ENCODE measurements at places on chromosomes 4 and X.

- DNase-seq: no peak
These were observed 7.1 kb downstream of the RASL11B start for GRCh38 chr4:52869196-52869595.

DNA sequence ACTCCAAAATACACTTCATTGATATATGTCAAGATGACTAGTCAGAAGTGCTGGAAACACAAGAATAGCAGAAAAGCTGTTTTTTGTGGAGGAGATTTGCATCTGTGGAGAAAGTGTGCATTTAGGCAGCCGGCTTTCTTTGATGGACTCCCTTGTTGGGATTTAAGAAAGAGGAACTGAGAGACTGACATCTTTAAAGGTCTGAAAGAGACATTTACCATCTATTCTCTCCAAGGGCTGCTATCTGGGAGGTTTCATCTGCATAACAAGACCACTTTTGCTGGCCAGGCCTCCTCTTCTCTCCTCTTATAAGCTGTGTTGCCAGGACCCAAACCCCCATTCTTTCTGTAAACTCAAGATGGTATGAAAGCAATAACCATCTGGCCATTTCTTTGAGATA lies 1065.0 kb downstream of the NLGN4X start:
- no peak for DNase-seq

DNA sequence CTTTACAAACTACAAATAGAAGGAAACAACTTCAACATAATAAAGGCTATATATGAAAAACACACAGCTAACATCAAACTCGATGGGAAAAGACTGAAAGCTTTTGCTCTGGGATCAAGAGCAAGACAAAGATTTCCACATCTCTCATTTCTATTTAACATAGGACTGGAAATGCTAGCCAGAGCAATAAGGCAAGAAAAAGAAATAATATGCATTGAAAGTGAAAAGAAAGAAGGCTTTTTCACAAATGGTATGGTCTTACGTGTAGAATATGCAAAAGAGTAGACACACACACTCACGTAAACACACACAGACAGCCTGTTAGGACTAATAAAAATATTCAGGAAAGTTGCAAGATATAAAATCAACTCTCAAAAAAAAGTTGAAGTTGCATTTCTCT lies 660.5 kb upstream of the PCDH10 start:
- DNase-seq: no peak

GRCh38 chrX:18422325-18422724 lies 3.1 kb upstream of the CDKL5 start:
- no peak for DNase-seq

GRCh38 chr4:83255584-83255983 lies 29.0 kb downstream of the COQ2 start:
- no peak for DNase-seq

DNA sequence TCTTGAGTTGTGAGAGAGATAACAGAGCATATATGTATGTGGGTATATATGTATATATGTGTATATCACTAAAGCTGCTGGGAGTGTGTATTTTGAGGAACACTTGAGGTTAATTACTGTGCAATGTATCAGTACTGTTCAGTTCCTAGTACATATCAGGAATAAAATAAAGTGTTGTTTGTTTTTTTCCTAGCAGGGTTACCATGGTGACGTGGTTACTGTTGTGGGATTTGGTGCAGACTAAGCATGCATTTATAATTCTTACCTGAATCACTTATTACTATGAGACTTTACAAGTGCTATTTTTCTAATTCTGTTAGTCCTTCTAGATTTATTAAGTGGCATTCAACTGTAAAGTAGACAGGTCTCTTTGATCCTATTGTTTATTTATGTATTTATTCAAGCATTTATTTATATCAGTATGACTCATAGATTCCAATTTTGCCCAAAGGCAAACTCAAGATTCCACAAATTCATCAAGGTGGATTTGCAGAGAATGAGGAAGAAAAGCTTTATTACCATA lies 26.9 kb upstream of the BEX4 start:
- DNase-seq: peak; percentile 51

GRCh38 chr4:6474053-6474568 lies 1.7 kb upstream of the PPP2R2C start:
- no peak for DNase-seq

- no peak for DNase-seq
These were observed 32.2 kb upstream of the XPNPEP2 start for GRCh38 chrX:129706400-129707072.

DNA sequence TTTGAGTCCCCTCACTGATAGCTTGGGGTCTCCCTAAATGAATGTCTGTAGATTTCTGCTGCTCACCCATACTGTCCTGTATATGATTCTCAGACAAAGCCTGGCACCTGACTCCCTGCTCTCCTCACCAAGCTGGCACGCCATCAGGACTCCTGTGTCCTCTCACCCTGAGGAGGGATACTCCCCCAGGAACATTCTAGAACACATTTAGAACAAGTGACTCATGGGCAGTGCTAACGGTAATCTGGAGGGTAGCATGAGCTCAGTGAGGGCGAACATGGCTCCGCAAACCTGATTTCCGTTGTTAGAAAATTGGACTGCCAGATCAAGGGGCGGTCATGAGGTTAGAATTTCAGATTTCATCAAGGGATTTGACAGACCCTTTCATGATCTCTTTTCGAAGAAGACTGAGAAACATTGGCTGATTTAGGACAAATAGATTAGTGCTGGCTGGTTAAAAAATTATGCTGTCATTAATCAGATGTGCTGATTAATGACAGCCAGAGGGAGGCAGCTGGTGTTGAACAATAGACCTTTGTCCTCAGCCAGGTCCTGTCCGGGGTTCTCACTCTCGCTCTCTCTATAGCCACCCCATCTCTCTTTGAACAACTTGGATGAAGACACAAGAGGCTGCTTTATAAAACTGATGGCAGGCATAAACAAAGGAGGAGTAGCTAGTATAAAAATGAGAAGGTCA lies 244.3 kb downstream of the PTTG2 start:
- no peak for DNase-seq

GRCh38 chr4:76250962-76251361 lies 559 bp upstream of the FAM47E start:
- DNase-seq: no peak

DNA sequence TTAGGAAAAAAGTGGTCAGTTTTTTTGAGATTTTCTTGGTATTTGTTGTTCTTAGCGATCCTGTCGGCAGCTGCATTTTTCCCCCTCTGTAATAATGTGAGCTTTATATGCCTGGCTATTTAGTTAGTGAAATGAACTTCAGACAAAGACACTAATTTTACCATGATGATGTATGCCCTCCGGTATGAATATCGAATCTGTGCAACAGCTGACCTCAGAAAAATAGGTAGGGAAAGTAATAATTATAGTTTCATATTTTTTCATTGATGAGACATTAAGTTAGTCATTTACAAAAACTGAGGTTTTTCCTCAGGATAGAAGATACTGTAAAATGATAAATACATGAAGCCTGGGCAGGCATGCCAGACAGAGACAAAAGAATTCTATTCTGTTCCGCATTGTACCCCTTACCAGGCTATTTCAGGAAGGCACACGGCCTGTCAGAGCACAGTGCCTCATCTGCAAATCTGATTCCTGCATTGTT lies 155.8 kb downstream of the SHROOM3 start:
- no peak for DNase-seq

DNA sequence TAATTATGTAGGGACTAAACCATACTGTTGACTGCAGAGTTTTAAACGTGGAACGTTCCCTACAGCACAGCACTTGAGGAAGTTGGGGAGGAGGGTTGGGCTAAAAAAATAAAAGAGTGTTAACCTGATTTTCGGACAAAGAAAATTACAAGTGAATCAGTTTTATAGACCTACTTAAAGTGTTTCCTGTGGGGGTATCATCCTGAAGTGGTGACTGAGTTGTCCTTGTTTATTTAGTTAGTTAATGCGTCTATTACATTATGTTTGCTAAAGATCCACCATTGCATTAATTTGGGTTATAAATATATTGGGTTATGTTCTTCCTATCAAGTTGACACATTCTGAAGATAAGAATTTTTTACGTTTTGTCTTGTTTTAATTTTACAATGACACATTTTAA lies 14.7 kb downstream of the UNC5C start:
- DNase-seq: no peak

- DNase-seq: no peak
These were observed 195.4 kb upstream of the PGRMC2 start for GRCh38 chr4:128483041-128483440.

- no peak for DNase-seq
These were observed 29.9 kb upstream of the SOWAHD start for GRCh38 chrX:119728487-119728886.

DNA sequence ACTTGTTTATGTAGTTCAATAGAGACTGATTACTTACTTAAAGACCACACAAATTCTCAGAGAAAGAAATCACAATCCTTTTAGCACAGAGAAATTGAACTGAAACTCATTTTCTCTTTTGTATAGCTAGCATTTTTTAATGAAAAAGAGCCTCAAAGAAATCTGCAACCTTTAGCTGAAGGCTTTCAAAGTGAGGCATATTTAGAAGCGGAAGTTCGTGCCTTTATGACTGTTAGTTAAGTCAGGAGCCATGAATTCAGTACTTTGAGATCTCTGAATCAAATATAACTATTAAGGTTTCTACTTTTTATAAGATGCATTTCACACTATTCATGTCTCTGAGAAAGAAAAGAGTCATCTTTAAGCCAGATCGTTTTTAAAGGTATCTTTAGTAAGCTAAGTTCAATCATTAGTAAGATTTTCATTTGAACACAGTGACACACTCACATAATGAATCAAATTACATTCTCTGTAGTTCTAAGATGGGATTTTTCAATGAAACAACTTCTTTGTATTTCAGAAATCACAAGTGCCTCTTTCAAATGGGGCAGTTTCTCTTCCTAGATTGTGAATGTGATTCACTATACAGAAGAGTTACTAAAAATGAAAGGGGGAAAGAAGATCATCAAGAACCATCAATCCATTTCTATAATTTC lies 61.4 kb downstream of the SMARCA1 start:
- DNase-seq: no peak

DNA sequence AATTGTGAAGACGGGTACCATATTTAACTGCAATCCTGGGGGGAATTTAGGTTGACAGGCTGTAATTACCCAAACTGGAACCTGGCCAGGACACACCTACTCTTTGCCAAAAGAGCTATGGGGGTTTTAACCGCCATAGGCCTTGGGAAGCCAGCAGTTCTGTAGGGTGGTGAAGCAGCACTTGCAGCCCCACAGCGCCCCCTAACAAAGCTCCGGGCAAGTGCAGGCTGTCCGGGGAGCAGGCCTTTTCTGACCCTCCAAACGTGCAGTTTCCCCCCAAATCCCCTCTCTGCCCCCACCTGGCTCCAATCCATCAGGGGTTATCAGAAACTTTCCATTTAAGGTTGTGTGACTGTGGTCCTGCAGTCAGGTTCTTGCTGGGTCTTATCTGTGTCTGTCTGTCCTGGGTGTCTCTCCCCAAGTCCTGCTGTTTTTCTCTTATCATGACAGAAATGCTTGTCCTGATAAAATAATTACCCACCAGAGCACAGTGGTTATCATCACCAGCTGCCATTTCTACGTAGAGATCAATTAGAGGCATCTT lies 350.9 kb downstream of the MID1IP1 start:
- DNase-seq: peak; percentile 5

DNA sequence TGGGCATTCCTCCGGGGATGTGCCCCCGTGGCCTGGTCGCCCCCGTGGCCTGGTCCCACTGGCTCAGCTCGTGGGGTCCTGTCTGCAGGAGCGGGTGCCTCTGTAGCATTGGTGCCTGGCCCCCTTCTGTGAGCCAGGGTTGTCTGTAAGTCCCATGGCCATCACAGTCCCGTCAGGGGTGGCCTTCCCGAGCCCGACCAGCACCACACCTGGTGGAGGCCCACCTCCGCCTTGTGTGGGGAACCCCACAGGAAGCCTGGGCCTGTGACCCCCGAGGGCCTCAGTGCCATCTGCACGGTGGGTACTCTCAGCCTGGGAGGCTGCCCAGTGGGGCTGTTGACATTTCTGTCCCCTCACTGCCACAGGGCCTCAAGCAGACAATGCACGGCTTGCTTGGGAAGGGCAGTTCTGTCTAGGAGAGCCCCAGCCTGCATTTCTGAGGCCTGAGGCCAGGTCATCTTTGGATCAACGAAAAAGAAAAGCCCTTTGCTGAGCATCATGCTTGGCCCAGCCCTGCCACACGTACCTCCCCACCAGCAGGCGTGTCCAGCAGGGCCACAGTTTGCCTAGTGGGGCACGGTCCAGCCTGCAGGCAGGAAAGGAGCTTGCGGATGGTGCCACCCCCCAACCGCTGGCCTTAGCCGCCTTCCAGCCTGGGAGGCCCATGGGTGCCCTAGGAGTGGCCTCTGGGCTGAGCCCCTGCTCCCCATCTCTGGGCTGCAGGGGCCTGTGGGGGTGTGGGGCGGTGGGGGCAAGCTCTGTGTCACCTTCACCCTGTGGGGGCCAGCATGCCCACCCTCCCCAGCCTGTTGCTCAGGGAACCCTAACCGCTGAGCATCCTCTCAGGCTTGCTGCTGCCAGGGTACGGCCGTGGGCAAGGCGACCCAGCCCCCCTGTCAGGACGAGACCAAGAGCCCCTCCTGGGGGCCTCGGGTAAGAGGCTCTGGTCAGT lies 23.2 kb downstream of the NKX1-1 start:
- DNase-seq: no peak

GRCh38 chr4:65671372-65671771 lies 1.1 kb upstream of the EPHA5 start:
- no peak for DNase-seq

GRCh38 chr4:174505892-174506291 lies 16.4 kb downstream of the HPGD start:
- DNase-seq: no peak

DNA sequence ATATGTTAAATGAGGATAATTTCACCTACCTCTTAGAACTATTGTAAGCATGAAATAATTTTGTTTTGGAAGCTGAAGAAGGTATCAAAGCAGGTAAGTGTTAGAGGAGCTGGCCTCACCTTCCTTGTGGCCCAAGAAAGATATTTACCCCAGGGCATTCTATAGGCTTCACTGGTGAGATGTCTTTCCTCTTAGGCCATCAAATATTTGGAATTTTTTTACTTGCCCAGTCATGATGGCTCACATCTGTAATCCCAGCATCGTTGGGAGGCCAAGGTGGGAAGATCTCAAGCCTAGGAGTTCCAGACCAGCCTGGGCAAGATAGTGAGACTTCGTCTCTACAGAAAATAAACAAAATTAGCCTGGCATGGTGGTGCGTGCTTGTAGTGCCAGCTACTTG lies 6.1 kb upstream of the SMS start:
- DNase-seq: no peak

- DNase-seq: peak; percentile 5
These were observed 290.7 kb upstream of the FAM241A start for GRCh38 chr4:111854494-111855087.

- no peak for DNase-seq
These were observed 490.4 kb downstream of the CENPC start for GRCh38 chr4:67054896-67055295.

DNA sequence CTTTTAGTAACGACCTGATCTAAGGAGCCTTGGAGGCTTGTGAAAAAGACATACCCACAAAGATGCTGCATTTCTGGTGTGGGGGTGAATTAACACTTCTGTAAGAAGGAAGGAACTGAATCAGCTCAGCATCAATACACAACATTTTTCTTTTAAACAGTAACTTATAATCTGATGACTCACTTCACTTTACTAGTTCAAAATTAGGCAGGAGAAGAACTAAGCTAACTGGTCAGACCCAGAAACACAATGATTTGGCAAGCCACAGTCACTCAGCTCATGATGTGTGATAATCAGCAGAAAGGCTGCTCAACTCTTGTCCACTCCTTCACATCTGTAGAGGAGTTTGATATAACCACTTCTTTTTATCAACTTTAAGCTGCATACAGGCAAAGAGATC lies 4.6 kb downstream of the MMAA start:
- no peak for DNase-seq
